ENCODE measurements at places on chromosomes 12 and 14.

DNA sequence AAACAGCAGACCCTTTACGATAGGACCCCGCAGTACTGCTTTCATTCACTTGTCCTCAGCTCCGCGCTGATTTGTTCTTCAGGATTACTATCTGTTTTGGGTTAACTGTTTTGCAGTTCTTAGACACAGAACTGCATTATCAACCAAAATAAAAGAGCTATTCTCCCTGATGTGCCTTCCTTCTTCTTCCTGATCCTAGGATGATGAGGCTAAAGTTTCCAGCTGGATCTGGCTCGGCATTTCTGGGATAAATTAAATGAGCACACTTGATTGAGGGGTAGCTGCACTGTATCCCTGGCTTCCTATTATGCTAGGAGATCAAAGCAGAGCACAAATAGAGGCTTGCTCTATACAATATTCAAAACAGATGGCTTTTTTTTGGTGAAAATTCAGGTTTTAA, 165.7 kb downstream of the FBXL14 start:
- no peak for DNase-seq

DNA sequence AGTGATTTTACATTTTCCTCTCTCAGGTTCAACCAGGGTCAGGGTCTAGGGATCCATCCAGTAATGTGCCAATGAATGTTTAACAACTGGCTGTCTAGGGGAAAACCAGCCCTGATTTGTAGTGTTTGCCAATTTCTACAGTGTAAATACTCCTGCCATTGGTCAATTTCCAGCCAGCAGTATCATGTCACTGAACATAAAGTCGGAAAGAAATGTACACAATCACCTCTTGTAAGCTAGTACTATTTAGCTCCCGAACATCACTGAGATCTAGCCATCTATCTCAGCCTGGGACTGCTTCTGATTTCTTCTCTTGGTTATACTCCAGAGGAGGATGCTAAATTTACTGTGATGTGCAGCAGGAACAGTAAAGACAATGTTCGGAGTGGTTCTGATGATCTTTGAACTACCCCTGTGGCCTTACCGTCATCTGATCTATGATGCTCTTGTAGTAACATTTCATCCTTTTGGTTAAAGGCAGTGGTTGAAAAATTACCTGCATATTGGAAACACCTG, 36.7 kb upstream of the EGLN3 start:
- DNase-seq, result no peak

DNA sequence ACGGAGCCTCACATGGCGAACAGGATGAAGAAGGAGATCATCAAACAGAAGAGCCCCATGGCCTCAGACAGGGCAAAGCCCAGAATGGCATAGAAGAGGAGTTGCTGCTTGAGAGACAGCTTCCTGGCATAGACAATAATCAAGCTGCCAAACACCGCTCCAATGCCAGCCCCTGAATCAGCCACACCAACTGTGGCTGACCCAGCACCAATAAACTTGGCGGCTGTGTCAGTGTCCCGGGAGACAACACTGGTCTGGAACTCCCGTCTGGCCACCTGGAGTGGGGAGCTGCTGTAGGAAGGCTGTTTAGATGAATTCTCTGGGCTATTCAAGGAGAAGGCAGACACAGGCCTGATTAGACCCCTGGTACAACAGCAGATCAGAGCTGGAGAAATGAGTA, 100.1 kb downstream of the HEATR5A start:
- peak; percentile 27 for DNase-seq

DNA sequence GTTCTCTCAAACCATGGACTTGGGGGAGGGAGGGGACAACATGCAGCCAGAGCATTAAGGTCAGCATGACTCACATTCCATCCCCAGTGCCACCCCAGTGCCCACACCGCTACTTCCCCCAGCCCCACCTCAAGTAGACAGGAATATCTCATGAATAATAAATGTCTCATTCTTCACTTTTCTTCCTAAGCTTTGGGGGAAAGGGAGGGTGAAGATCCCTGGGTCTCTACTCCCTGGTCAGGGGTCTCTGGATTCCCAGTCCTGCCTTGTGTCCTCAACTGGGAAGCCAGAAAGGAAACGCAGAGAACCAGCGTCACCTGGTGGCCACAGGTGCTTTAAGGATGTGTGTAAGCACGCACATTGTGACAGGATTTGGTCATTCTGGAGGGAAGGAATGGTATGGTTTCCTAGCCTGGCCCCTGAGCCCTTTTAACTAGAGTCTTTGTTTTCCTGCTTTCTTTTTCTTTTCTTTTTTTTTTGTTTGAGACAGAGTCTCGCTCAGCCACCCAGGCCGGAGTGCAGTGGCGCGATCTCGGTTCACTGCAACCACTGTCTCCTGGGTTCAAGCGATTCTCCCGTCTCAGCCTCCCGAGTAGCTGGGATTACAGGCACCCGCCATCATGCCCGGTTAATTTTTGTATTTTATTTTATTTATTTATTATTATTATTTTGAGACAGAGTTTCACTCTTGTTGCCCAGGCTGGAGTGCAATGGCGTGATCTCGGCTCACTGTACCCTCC, 3.4 kb downstream of the GPR84 start:
- peak; percentile 94 for DNase-seq

DNA sequence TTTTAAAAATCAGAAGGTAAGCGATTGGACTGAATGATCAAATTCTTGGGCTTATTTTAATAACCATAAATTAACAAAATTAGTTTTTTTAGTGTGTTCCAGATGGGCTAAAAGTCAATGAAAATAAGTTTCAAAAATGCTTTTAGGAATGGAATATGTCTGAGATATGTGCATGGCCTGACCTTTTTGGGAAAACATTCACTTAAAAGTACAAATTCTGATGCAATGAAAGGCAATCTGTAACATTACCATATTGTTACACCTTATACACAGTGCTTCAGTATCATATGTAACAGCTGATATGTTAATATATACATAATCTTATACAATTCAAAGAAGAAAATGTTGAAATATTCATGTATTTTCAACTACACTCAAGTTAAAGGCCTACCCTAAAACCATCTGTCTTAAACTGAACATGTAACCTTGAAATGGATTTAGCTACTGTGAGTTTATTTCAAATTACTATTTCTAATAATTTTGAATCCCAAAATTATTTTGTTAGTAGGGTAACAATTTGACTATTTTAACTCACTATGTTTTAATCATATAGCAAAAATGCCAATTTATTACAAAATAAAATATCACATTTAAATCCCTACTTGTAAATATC, 84.8 kb downstream of the EEA1 start:
- DNase-seq, result no peak

DNA sequence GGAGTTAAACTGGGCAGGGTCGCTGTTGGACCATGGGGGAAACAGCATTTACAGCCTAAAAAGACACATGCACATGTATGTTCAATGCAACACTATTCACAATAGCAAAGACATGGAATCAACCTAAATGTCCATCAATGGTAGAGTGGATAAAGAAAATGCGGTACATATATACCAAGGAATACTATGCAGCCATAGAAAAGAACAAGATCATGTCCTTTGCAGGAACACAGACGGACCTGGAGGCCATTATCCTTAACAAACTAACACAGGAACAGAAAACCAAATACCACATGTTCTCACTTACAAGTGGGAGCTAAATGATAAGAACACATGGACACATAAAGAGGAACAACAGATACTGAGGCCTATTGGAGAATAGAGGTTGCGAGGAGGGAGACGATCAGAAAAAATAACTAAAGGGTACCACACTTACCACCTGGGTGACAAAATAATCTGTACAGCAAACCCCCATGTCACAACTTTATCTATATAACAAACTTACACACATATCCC, 25.0 kb upstream of the SRP54 start:
- no peak for DNase-seq

- DNase-seq, result no peak
Measured at GRCh38 chr12:96701856-96702255, 205.2 kb upstream of the NEDD1 start.

GRCh38 chr12:108345716-108346633, 6.9 kb upstream of the CMKLR1 start:
- no peak for DNase-seq

GRCh38 chr14:91835197-91835919, 32.0 kb downstream of the TC2N start:
- no peak for DNase-seq

All from BE2C (cell line).